Activated CD8-positive, alpha-beta memory T cell treated with anti-CD3 and anti-CD28 coated beads for 1 hour (primary cell): ENCODE measurements at places on chromosomes 16 and 17.

GRCh38 chr16:84532291-84532724 lies 27.8 kb upstream of the MEAK7 start:
- no peak for DNase-seq

DNA sequence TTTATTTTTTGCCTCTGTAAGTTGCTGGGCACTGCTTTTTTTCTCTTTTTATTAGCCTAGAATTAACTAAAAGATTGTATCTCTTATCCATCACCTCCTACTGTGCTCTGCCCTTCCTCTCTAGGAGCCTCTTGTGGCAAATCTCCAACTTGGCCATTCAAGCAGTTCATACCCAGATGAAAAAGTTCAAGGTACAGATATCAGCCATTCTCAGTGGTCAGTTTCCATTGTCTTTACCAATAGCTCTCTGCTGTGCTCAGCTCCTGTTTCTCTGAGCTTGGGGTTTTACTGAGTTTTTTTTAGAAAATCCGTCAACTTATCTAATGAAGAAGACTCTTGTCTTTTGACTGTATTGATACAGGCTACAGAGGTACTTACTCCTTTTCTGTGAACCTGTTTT lies 15.6 kb downstream of the MOSMO start:
- no peak for DNase-seq

- DNase-seq = no peak
Measured at GRCh38 chr16:84497418-84498222, 6.8 kb downstream of the MEAK7 start.

- DNase-seq = no peak
Measured at GRCh38 chr16:14955546-14956231, 18.4 kb downstream of the NPIPA1 start.

DNA sequence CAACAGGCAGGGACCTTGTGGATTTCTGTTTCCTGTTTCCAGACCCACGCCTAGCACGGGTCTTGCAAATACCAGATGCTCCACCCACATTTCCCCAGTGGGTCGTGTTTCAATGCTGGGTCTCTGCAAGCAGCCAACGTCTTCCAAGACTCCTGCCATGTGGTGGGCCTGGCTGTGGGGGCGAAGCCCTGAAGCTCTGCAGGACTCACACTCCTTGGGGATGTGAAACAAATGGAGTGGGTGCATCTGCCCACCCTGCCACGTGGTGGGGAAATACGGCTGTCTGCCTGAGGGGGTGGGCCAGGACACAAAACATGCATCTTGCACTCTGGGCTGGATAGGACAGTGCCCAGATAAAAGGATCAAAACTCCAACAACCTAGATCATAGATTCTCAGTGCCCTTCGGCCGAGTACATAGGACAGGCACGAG lies 32.6 kb downstream of the FA2H start:
- DNase-seq = no peak

GRCh38 chr17:80494547-80494946 lies 18.1 kb upstream of the NPTX1 start:
- no peak for DNase-seq

DNA sequence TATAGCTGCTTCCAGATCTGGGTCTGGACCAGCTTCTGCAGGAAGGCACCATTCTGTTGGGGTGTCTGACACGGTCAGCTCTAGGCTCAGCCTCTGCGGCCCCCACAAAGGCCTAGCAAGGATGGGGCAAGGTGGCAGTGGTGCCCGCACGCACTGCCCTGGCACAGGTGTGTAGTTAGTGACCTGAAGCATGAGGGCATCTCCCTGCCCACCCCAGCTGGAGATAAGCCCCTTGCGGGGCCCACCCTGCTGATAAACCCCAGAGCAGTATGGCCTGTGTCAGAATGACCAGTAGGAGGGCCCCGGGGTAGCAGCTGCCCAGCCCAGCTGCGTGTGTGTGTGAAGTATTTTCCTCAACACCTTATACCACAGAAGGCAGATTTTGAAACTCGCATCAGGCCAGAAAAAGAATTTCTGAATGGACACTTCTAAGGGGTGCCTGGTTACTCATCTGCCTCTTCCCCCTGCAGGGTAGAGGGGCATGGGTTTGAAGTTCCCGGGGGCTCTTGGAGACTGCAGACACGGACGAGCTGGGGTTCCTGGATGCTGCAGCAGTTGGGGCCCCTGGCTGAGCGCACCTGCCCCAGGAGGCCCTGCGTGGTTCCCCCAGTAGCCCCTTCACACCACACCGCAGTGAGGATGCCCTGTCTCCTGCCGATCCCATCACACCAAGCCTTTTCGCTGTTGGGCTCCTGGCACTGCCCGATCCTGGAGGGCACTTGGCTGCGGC lies 4.5 kb downstream of the ARHGDIA start:
- DNase-seq = no peak

GRCh38 chr16:11315510-11315909 lies 29.7 kb upstream of the RMI2 start:
- DNase-seq = no peak

DNA sequence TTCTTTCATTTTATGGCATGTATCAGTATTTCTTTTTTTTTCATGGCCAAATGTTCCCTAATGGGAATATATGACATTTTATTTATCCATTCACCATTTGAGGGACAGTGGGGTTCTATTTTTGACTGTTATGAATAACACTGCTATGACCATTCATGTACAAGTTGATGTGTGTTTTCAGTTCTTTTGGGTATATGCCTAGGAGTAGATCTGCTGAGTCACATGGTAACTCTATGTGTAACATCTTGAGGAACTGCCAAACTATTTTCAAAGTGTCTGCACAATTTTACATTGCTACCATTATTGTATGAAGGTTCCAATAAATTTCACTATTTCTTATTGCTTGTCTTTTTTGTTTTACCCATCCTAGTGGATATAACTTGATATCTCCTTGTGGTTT lies 223.0 kb downstream of the TANC2 start:
- DNase-seq = no peak

DNA sequence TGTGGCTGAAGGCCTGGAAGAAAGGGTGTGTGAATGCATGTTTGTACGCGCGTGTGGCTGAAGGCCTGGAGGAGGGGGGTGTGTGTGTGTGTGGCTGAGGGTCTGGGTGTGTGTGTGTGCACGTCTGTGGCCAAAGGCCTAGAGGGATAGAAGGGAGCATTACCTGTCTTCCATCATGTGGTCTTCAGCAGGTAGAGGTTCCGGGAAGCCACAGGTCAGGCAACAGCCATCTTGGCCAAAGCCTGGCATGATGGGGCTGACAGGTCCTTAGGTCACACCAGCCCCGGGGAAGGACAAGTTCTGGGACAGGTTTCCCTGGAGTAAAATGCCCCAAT lies 5.2 kb downstream of the LITAFD start:
- DNase-seq = no peak

DNA sequence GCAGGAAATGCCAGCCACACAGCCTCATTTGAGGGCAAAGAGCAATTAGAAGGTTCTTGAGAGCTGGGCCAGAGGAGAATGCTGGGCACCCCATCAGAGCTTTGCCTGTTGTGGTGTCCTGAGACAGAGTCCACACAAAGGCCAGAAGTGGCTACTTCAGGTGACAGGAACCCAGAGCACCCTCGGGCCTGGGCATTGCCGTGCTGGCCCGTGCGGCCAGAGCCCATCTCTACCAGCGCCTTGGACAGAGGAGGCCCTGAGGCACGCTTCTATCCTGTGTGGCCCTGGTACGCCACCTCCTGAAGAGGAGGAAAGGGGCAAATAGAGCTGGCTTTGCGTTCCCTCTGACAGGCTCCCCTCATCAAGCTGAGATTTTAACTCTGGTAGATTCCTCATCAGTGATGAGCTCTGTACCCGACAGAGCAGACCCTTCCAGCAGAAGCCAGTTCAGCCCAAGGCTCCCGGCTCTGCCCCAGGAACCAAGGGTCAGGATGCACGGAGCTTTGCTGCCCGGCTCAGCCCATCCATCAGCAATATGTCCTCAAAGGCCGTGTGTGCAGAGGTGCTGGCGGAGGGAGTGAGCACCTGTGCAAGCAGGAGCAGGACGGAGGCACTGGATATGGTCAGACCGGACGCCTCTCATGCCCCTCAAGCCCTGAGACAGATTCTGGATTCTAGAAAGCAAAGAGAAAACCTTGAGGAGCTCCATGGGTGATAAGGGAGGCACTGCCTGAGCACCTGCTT lies 3.4 kb upstream of the RASD1 start:
- DNase-seq = no peak

- no peak for DNase-seq
Measured at GRCh38 chr16:89764711-89765201, 43.4 kb downstream of the ZNF276 start.

DNA sequence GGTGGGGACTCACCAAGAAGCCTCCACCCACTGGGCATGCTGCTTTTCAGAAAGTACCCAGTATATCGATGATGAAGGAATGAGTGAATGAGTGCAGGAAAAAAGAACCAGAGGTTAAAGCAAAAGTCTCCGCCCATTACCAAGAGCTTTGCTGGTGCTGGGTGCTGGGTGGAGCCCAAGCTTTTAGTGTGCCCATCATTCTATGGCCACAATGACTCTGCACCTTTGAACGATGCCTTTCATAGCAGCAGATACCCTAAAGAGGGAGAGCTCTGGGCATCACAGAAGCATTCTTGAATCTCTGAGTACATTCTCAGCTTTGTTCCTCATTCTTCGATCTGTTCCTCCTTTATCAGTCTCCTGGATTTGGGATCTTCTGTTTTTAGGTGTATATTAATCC lies 450.7 kb upstream of the CCL2 start:
- DNase-seq = no peak

- no peak for DNase-seq
Measured at GRCh38 chr16:12168074-12169000, 191.8 kb downstream of the SNX29 start.

DNA sequence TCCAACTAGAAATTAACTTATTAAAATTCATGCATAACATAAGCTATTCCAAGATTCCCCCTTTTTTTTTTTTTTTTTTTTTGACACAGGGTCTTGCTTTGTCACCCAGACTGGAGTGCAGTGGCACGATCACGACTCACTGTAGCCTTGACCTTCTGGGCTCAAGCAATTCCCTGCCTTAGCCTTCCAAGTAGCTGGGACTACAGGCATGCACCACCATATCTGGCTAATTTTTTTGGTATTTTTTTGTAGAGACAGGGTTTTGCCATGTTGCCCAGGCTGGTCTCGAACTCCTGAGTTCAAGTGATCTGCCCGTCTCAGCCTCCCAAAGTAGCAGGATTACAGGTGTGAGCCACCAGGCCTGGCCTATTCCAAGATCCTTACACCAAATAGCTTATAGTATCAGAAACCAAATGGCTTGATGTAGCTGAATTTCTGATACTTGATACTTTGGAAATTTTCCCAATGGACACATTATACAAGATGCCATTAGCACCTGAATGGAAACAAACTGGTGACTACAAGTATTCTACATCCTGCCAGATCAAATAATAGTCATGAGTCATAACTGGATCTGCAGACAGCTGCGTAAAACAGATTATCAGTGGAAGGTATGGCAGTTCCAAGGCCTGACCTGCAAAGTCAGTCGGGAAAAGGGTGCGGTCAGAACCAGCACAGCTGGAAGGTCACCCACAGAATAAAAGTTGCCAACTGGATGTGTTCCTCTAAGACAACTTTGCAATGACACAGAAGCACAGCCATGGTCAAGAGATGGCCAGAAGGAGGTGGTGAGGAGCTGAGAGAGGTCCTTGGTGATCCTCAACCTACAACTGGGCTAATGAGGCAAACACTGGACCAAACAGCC lies 14.5 kb downstream of the TUBG1 start:
- DNase-seq = no peak

DNA sequence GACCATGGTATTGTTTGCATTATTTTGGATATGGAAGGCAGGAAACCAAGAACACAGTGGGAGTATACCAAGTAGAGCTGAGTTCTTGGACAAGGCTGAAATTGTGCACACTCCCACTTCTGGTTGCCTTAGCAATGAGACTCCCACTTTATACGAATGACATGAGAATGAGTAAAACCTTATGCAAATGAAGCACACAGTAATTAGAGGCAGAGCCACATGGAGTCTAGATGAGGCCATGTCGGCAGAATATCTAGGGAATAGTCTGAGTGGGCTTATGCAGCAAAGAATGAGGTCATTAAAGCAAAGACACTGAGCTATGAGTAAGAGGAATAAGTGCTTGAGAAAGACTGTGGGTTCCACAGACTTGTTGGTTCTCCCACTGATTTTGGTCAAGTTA lies 178.7 kb downstream of the GRIN2A start:
- DNase-seq = no peak

GRCh38 chr16:370979-371514 lies 709 bp upstream of the MRPL28 start:
- no peak for DNase-seq

DNA sequence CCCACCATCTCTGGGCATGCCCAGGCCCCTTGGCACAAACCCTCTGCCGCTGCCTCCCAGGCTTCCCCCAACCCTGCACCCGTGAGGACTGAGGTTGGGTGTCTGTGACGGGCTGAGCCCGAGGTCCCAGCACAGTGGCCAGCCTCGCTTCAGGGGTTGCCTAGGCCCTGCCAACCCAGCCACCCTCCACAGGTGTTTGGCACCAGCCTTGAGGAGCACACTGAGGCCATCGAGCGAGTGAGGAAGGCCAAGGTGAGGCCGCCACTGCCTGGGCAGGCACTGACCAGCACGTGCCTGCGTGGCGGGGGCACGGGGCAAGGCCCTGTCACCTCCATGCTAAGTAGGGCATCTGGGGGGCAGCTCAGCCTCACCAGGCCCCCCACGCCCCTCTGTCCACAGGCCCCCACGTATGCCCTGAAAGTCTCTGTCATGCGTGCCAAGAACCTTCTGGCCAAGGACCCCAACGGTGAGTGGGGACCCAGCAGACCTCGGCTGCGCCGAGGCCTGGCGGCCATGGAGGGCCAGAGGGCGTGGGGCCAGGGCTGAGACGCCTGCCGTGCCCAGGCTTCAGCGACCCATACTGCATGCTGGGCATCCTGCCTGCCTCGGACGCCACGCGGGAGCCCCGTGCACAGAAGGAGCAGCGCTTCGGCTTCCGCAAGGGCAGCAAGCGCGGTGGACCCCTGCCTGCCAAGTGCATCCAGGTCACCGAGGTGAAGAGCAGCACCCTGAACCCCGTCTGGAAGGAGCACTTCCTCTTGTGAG lies 7.5 kb downstream of the BAIAP3 start:
- no peak for DNase-seq

GRCh38 chr17:7636163-7636562 lies 6.2 kb downstream of the SHBG start:
- no peak for DNase-seq

DNA sequence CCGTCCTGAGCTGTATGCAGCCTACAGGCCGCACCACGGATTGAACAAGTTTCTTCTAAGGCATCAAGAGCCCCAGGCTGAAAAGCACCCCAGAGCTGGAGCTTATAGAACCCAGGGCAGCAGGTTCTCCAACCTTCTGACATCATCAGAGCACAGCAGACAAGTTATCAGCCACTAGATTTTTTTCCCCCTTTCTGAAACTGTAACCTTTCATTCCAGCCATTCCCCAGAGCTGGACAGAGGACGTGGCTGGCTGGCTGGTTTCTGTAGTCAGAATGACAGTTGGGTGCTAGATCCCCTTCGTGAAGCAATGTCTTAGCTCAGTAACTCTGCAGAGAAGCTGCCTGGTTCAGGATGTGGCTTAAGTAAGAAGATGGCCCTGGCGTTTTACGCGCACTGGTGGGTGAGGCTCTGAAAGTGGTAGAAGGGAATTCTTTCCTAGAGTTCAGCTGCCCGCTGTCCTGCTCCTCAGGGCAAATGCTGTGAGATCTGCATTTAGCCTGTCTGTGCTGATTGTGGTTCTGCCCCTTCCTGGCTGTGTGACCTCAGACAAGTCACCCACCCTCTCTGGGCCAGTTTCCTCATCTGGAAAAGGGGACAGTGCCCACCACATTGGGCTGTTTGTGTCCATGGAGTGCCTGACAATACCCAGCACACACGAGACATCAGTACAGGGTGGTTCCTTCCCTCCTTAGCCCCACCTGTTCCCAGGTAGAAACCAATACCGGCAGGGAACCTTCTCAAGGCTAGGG lies 9.1 kb downstream of the DEXI start:
- DNase-seq = no peak
